ENCODE measurements at places on chromosomes 12 and 14.
A peak's percentile ranks its signal among the peaks of the same experiment; 100 is the strongest.

- DNase-seq = no peak
Measured at GRCh38 chr12:130526813-130527212, 189.1 kb downstream of the PIWIL1 start.

- DNase-seq = no peak
Measured at GRCh38 chr12:90729736-90730135, 225.2 kb downstream of the CCER1 start.

DNA sequence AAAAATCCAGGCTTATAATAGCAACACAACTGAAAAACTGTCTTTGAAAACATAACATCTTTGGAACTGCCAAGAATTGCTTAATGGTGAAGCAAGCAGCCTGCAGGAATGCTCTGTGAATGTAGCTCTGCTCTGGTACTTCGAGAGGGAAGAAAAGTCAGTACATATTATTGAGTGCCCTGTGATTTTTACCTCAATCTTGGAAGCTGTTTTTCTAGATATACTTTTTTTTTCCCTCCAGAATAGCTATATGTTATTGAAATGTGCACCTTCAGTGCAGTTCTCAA is 508.1 kb downstream of the PCNX1 start:
- DNase-seq = no peak

GRCh38 chr14:101705733-101706508 is 55.6 kb upstream of the PPP2R5C start:
- DNase-seq = peak; percentile 88

- no peak for DNase-seq
Measured at GRCh38 chr12:59570145-59570544, 25.7 kb upstream of the SLC16A7 start.

DNA sequence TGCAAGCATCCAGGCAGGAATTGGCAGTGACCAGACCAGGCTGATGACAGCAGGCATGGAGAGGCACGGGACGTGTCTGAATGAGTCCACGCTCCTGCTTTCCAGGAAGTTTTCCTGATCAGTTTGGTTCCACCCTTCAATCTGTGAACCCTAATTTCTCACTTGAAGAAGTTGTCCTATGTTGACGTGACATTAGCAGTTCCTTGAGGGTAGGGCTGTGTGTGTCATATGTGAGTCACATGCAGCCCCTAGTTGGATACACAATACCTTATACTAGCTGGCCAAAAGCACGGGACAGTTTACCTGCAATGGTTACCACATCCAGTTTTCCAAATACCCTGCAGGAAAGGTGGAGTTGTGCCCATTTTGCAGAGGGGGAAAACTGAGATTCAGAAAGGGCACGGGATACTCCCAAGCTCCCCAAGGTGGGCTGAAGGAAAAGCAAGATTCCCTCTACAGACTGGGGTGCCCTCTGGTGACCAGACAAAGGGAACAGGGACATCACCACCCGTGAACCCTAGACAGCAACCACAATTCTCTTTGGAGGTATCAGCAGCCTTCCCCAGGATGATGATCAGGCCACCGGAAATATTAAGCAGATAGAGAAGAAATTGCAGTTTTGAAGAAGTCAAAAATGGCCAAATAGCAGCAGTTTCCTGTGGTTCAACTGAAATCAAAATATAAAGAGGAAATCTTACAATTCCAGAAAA is 194.5 kb downstream of the PHETA1 start:
- no peak for DNase-seq

DNA sequence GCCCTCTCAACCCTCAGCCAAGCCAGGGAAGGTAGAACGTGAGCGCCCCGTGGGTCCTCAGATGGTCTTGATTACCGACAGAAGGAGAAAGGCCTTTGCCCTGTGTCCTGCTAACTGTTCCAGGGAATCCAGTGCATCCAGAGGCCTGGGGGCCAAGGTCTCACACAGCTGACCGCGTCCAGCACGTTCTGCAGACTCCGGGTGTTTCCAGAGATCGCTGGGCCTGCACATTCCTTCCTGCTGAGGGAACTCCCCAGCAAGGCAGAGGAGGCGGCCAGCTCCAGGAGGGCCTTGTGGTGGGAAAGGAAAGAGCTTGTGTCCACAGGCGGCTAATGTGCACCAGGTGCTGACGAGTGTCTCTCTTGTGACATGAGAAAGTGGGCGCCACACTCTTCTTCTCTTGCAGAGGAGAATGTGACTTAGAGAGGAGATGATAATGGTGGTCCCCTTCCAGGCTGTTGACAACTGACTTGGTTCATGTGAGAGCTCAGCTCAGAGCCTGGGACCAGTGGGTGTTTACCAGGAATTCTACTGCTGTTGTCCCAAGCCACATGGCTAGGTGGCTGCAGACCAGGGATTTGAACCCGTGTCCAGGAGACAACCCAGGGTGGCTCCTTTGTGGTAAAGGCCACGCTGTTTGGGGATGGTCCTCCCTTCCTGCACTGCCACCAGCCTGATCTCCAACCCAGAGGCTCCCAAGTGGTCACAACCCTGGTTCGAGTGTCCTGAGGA is 46.8 kb upstream of the DLK1 start:
- DNase-seq = no peak

DNA sequence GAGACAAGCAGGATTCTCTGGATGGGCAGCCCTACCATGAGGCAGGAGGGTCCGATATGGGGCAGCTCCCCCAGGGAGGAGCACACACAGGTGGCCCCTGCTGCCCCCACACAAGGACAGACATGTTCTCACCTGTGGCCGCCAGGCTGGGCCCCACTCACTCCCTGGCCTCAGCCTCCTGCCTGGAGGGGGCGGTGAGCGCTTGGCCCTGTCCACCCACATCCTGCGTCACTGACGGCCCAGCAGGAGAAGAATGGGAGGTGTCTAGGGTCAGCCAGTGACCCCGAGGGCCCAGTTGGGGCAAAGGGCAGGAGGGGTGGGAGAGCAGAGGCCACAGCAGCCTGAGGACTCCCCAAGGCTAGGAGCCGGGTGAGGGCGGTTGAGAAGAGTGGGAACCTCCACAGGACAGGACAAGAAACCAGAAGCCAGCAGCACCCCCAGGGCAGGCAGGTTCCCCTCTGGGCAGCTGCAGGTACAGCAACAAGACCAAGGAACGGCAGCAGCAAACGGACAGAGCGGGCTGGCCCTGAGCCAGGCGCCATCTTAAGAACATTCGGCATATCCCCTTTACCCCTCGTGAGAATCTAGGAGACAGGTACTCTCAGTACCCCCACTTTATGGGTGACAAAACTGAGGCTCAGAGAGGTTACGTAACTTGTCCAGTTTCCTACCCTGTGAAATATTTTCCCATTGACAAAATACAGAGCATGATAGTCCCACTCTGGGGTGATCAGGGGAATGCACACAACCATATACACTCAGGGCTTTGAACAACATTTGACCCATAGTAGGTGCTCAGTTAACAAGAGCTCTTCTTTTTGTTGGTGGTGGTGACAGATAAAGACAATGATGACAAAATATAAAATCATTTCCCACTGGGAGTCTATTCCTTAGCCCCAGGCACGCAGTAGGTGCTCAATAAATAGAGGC is 74.3 kb downstream of the NCOR2 start:
- DNase-seq = no peak

- no peak for DNase-seq
Measured at GRCh38 chr14:58663494-58664111, 25.8 kb downstream of the DACT1 start.

GRCh38 chr14:37668646-37669045 is 73.2 kb downstream of the TTC6 start:
- DNase-seq = no peak

DNA sequence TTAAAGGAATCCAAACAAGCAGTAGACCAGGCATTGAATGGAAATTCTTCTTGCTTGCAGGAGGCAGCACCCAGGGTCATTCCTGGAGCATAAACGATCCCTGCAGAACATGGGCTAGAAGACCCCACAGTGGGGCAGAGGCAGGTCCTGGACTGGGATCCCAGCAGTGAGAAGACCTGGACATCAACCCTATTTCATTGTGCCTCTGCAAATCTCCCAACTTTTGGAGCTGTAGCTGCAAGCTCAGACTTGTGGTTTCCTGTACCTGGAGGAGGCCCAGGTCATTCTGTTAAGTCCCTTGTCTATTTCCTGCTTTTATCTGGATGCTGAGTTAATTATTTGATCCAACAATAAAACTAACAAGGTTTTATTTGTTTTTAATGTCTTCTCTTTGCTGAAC is 61.7 kb downstream of the CALM1 start:
- DNase-seq = no peak

DNA sequence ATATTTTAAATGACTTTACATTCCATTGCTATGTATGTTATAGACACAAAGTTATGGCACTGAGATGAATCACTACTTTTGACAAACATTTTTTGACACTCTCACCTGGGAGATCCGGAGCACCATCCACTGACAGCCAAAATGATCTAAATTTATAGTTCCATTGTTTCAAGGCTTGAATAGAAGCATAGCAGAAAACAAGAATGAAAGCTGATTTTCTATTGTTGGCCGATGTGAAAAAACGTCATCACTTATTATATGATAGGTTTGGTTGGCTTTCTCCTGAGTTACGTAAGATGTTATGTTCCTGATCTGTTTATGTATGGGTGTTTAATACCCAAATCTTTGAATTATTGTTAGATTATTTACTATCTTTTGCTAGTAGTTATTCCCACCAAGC is 306.2 kb downstream of the PAWR start:
- no peak for DNase-seq

DNA sequence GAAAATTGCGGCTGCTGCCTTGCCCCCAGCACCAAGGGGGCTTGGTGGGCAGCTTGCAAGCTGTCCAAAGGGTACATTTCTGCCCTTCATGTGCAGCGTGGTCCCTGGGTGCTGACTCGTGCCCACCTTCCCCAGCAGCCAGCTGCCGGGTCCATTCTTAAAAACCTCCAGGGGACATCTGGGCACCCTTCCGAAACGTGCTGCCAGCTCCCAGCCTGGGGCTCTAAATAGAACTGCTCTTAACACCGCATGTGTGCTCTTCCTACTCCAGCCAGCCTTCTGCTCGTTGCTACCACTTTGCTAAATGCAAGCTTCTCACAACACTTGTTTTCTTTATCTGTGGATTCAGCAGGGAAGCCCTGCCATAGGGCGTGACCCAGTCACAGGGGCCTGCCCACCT is 66.0 kb downstream of the RIMBP2 start:
- no peak for DNase-seq

GRCh38 chr12:80877721-80878265 is 59.9 kb downstream of the LIN7A start:
- DNase-seq = no peak

DNA sequence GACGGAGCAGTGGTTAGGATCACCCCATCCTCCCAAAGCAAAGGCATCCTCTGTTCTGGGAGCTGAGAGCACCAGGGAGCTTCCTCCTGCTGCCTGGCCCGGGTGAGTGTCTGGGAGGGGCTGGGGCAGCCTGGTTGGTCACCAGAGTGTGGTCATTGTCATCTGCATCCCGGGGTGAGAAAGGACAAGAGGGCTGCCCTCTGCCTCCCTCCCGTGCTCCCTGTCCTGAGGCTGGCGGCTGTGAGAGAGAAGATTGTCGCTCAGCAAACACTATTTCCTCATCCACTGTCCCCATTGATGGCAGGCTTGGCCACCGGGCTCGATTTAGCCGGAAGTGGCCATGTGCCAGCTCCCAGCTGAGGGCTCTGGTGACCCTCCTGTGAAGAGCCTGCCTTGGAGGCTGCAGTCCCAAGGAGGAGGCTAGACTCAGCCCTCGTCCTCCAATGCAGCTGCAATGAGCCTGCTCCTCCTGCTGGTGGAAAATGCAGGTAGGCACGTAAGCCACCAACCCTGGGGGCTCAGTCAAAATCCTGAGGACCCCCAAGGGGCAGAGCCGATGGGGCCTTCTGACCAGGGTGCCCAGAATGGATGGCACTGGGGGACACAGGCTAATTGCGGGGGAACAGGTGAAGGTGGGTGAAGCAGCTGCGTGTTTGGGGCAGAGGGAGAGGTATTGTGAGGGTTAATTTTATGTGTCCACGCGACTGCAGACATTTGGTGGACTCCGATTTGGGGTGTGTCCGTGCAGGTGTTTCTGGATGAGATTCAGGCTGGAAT is 155.7 kb downstream of the KIF26A start:
- peak; percentile 37 for DNase-seq

GRCh38 chr14:102323102-102323501 is 3.6 kb downstream of the ZNF839 start:
- DNase-seq = peak; percentile 67

- DNase-seq = no peak
Measured at GRCh38 chr14:51129130-51129529, 34.2 kb upstream of the TRIM9 start.

- no peak for DNase-seq
Measured at GRCh38 chr12:4648104-4648500, 749 bp downstream of the AKAP3 start.

GRCh38 chr14:101031186-101031585 is 127.7 kb upstream of the RTL1 start:
- no peak for DNase-seq

- DNase-seq = peak; percentile 81
Measured at GRCh38 chr12:4119157-4119761, 154.3 kb upstream of the CCND2 start.

GRCh38 chr12:99043319-99043914 is 398.3 kb downstream of the APAF1 start:
- DNase-seq = peak; percentile 78

DNA sequence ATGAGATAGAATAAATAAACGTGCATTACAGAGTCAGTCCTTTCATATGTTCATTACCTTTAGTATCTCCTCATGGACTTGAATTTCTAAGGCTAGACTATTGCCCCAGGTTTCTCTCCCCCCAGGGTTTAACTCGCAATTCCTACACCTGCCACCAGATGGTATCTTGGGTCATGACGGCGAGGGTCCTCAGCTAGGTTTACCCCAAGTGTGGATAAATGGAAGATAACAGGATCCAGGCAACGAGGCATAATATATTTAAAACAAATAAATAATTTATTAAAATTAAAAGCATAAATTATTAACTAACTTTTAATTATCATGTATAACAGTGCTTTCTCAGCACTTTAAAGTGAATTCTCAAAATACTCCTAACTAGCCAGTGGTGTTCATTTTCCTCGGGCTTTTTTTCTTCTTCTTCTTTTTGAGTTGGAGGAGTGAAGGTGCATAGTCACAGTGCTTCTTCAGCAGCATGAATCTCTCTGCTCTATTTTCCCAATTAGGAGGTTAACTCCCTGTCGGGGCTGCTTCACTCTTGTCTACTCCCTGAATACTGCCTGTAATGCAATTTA is 243.5 kb upstream of the CAND1 start:
- DNase-seq = peak; percentile 75

DNA sequence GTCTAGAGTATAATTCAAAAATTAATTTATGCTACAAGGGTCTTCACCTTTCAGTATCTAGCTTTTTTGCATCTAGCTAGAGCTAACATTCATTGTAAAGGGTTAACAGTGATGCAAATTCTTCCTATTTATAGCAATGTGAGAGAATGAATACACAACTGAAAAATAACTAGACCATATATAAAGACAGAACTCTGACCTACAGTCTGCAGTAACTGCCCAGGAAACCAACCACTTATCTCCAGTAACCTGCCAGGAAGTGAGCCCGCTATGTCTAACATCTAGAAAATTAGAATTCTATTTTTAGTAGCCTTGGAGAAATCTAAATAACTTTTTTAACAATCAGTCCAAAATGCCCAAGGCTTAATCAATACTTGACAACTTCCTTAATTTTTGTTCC is 1021.9 kb downstream of the LRFN5 start:
- no peak for DNase-seq

DNA sequence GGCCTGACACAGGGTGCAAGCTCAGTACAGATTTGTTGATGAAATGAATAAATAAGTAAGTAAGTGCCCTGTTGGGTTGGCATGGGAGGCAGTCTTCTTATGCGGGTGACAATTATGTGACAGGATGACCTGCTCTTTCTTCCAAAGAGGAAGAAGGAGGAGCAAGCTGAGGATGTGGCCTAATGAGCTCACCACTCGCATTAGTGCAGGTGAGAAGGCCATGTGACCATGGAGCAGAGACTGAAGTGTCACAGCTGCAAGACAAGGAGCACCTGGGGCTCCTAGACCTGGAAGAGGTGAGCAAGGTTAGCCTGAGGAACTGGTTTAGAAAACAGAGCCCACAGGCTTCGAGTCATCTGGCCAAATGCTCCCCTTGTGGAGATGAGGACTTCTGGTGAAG is 34.9 kb downstream of the LRTM2 start:
- DNase-seq = peak; percentile 37

Data from activated effector memory CD4-positive, alpha-beta T cell treated with anti-CD3 and anti-CD28 coated beads, Interleukin-2, amount 50 U/mL, for 16 hours (primary cell).